ENCODE measurements at places on chromosomes 7 and 10.
A peak's percentile ranks its signal among the peaks of the same experiment; 100 is the strongest.

DNA sequence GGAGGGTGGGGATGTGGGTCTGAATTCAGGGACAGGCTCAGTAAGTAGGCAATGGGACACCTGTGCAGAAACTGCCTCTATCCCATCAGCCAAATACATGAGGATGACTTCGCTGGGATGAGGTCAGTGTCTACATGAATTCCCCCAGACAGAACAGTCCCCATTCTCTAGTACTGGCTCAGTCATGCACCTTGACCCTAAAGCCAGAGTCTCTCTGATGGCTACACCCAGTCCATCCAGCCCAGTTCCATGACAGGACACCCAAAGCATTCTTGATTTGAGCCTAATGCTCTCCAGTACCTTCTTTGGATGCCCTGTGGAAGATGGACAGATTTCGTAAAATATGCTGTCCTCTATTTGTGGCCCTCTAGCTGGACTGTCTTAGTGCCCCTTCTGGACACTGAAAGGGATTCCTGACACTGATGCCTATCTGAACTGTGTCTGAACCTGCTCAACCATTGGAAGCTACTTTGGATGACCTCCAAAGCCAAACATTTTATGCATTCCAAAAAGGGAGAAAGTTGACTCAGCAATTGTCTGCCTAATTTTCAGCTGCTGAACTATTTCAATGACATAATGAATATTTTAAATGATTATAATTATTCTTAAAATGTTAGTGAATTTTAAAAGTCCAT lies 14.6 kb downstream of the SFRP4 start:
- no peak for DNase-seq

GRCh38 chr7:148693651-148694050 lies 5.1 kb upstream of the CUL1 start:
- DNase-seq = no peak

GRCh38 chr7:142873281-142873784 lies 12.2 kb downstream of the TRPV6 start:
- DNase-seq = no peak

GRCh38 chr7:37365405-37365804 lies 83.3 kb downstream of the ELMO1 start:
- DNase-seq = no peak

DNA sequence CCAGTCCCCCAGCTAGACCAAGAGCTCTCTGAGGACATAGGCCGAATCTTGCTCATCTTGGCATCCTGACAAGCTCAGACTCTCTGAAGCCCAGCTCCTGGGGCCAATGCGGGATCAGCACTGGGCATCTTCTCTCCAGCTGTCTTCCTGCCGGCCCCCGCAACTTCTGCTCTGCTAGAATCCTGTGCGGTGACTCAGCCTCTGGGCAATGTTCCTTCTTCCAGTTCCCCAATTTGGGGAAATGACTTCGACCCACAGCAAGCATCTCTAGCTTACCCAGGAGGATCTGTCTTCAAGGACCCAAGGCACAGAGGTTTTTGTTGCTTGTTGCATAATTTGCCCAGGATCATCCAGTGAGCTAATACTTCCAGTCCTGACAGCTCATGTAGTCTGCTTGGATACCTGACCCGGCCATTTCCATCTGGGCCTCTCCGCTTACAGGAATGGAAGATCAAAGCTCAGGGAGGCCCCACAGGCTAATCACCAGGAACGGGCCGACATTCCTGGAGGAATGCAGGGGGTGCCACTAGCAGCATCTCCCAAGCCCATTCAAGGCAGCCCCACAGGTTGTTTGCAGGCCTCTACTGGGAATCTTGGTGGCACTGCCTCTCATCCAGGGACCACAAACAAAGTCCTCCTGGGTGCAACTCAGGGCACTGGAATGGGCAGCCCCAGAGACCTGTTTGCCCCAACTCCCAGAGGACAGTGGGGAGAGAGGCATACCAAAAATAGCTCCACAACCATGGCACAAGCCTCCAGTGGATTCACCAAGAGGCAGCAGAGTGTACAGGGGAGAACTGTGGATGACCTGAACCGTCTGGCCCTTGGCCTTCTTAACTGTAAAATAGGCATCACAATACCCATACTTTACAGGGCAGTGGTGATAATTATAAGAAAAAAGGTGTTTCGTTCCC lies 151.9 kb downstream of the NEURL1 start:
- peak; percentile 96 for DNase-seq

GRCh38 chr7:69670701-69671100 lies 72.4 kb downstream of the AUTS2 start:
- no peak for DNase-seq

- DNase-seq = no peak
Measured at GRCh38 chr10:92382631-92383030, 91.7 kb downstream of the MARCHF5 start.

DNA sequence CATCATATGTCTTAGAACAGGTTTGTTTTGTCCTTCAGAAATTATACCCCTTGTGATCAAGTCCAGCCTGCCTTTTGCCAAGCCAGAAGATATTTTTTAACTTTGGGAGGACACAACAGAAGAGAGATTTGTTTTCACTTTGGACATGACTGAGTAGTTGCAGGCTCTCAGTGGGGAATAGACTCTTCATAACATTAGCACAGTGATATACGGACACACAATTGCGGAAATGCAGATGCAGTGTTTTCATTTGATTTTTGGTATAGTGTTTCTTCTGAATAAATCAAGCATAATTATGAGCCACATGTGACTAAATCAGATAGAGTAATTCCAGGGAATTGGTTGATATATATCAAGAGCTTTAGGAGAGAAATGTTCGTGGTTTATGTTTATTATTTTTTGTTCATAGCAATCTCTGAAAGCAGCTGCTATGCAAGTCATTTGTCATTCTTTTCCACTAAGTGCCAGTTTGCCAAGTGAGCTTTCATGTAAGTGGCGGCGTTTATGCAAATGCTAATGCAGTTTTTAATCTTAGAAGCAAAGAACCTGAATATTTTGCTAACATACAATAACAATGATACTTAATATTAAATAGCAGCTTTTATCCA lies 69.6 kb upstream of the HDAC9 start:
- no peak for DNase-seq

DNA sequence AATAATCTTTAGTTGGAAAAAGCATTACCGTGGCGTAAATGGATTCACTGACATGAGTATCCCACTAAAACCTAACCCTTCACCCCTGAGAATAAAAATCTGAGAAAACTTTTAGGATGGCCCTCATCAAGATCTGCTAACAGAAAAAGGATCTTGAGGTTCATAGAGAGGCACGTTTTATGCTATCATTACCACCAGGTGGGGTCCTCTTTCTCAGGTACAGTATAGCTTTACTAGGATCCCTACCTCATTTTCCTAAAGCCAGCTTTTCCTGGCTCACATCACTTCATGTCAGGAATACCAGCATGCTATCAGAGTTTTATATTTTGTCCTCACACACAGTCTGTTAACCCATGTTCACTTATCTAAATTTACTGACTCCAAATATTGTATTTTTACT lies 173.7 kb downstream of the POM121L12 start:
- DNase-seq = no peak

- no peak for DNase-seq
Measured at GRCh38 chr10:71082960-71083715, 129.2 kb upstream of the UNC5B start.

DNA sequence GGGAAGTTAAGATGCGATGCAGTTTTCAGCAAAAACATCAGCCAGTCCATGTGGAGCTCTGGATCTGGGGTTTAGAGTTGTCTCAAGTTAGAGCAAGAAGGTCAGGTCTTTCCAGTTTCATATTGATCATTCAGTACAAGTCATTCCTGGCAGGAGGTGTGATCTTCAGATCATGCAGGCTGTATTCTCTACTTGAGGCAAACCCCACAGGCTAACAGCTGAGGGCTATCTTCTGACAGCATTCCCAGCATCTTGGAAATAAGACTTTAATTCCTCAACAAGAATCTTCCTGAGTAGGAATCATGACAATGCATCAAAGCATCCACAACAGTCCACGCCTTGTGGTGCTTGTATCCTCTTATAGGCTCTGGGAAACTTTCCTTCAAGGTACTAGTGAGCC lies 94.9 kb upstream of the ZNF438 start:
- no peak for DNase-seq

GRCh38 chr10:133242611-133243356 lies 5.1 kb downstream of the VENTX start:
- no peak for DNase-seq

GRCh38 chr10:23345861-23346260 lies 1.3 kb upstream of the C10orf67 start:
- peak; percentile 67 for DNase-seq

- DNase-seq = no peak
Measured at GRCh38 chr7:140390034-140390433, 8.3 kb downstream of the SLC37A3 start.

DNA sequence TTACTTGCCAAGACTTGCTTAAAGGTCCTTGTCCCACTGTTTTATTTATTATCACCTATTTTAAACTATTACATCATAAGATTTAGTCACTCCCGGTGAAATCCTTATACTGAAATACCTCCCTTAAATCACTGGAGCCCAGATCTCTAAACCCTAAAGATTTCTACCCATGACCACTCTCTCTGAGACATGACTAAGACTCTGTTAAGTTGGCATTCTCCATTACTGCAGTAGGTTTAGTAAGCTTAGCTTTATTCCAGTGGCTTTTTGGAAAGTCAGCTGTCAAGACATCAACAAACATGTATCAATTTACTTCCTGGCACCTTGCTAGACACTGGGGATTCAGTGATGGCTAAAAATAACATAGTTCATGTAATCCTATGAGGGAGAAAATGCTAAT lies 874.2 kb downstream of the KCNMA1 start:
- DNase-seq = no peak

GRCh38 chr7:28362812-28363211 lies 49.5 kb upstream of the CREB5 start:
- no peak for DNase-seq

- DNase-seq = no peak
Measured at GRCh38 chr10:104308439-104308903, 29.8 kb downstream of the ITPRIP start.

- no peak for DNase-seq
Measured at GRCh38 chr7:150668472-150668911, 17.0 kb upstream of the GIMAP2 start.

GRCh38 chr10:119933179-119933578 lies 40.6 kb downstream of the SEC23IP start:
- no peak for DNase-seq

DNA sequence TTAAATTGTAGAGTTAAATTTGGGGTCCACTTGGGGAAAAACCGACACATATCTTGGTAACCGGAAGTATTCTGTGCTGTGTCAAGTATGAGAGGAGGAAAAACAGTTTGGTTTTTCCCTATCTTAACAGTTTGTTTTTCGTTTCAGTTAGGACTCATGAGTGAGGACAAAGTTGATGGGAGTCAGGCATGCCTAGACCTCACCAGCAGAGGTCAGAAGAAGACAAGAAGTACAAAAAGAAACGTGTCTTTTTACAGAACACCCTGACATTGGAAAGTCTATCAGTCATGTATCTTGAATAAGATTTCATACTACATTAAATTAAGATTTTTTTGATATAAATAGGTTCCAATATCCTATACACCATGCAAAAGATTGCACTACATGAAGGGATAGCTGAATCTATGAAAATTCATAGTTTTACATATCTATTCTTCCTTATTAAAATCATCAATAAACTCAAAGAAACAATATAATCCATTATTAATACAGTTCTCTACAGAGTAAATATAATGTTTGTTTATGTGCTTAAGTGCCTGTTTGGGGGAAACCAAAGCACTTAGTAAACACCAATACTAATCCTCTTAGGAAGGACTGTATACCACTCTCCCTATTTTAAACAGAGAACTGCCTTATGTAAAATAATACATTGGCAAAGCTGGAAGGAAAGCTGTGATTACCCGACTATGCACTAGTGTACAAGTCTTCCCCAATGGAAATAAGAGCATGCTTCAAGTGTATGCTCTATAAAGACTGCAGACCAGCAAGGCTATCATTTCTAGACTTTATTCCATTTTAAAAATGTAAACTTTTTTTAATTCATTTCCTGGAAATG lies 95.6 kb downstream of the USP6NL start:
- peak; percentile 32 for DNase-seq

- no peak for DNase-seq
Measured at GRCh38 chr10:17645621-17646345, 1.8 kb downstream of the STAM start.

- no peak for DNase-seq
Measured at GRCh38 chr10:91105269-91105668, 115.2 kb upstream of the PCGF5 start.

DNA sequence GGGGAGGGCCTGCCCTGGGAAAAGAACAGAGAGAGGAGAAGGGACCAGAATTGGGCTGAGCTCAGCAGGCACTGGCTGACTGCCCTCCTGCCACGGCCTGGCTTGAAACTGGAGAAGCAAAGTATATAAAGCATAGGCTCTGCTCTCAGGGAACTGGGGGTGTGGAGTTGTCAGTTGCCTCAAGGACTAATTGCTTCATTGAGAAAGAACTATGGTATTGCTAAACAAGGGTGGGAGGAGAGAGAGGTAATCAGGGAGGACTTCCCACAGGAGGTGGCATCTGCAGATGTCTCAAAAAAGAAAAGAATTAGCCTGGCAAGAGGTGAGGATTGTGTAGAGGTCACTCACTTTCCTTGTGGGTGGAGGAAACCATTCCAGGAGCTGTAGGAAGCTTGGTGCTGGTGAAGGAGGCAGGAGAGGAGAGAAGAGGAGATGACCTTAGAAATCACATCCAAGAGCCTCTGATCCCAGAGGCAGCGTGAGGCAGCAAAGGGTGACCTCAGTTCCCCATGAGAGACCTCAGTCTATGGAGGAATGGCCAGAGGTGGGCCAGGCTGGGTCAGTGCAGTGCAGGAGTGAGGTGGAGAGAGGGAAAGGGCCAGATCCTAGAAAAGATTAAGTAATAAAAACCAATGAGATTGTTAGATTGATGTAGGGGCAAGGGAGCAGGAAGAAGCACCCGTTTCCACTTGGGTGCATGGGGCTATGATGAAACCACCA lies 2.4 kb downstream of the PILRB start:
- DNase-seq = no peak

- DNase-seq = no peak
Measured at GRCh38 chr7:18290223-18290622, 205.3 kb upstream of the HDAC9 start.

DNA sequence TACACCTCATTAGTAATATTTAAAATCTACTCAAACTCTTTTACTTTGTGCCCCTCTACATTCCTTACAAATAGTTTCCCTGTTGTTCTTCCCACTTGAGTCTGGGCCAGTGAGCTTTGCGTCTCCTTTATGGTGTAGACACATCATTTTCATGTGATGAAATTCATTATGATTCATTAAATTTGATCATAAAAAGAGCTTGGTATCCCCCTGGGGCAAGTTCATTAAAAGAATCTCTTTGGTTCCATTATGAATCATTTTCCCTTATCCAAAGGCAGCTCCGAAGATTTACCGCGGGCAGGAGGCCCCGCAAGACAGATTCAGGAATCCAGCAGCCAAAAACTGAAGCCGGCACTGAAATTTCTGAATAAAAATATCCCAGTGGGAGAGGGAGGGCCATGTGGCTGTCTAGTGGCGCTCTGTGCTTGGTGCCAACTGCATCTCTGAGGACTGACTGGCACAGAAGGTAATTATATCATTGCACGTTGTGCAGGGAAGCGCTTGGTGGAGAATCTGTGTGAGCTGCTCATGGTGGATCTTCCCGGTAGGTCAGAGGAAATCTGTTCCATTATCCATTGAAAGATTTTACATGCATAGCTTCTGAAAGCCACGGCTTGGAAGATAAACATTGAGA lies 151.4 kb upstream of the PITRM1 start:
- no peak for DNase-seq

GRCh38 chr7:22561321-22561811 lies 61.4 kb upstream of the STEAP1B start:
- peak; percentile 98 for DNase-seq
